ENCODE measurements at places on chromosomes 3 and 15. TPM values are rescaled to one million over a fixed set of nuclear protein-coding genes. Genes with fewer than 3 reads are reported as not detected.

GRCh38 chr3:22265403-22265802 is 514.4 kb upstream of the ZNF385D start:
- DNase-seq: no peak

GRCh38 chr3:136916223-136916622 is 41.6 kb upstream of the IL20RB start:
- DNase-seq: no peak

DNA sequence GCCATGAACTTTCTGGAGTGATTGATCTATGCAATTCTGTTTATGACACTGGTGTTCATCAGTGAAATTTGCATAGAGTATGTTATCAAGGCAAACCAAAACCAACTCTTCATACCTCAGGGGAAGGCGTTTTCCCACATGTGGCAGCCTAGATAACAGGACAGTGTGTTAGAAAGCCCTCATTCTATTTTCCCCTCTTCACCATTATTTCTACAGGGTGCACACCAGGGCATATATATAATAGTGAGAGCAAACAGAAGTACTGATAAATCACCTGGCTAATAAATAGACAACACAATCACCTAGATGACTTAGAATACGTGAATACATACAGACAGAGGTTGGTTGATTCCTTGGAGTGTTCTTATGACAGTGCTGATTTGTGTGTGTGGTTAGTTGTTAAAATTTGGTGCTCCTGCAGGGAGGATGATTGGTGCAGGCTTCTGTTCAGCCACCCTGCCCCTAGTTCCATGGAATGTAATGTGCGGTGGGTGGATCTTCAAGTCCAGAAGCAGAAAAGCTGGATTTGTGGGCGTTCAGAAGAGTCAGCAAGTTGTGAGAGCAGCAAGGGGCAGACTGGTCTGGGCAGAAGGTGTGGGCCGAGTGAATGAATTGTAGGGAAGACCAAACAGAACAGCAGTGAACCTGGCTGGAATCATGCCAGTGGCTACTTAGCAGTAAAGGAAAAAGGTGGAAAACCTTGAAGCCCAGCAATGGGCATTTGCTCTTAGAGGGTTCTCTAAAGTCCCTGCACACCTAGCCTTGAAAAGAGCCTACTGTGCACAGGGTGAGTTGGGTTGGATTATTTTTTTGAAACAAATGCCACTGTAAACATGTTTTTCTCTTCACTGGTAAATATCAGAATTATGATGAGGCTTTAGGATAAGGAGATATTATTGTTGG is 11.7 kb upstream of the RARRES1 start:
- peak; percentile 70 for DNase-seq

DNA sequence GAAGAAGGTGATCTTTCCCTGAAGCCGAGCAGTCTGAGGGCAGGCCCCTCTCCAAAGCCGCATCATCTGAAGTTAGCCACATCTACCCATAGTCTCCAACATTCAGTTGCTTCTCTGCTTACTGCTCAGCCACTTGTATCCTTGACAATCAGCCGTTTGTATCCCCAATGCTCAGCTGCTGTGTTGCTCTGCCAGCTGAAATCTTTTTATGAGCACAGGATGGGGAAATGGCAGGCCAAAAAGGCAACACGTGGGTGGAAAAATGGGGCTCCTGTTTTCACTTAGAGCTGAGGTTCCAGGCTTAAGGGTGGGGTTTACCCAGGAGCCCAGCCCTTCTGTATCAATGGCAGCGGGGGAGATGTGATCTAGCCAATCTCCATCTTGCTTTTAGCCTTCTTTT is 36.3 kb downstream of the METTL6 start:
- no peak for DNase-seq

DNA sequence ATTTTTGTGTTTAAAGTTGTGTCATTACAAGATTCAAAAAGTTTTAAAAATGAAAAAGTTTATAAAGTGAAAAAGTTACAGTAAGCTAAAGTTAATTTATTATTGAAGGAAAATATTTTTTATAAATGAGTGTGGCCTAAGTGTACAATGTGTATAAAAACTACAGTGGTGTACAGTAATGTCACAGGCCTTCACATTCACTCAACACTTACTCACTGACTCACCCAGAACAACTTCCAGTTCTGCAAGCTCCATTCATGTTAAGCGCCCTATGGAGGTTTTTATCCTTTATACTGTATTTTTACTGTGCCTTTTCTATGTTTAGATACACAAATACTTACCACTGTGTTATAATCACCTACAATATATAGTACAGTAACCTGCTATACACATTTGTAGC is 76.3 kb downstream of the DTWD1 start:
- no peak for DNase-seq

DNA sequence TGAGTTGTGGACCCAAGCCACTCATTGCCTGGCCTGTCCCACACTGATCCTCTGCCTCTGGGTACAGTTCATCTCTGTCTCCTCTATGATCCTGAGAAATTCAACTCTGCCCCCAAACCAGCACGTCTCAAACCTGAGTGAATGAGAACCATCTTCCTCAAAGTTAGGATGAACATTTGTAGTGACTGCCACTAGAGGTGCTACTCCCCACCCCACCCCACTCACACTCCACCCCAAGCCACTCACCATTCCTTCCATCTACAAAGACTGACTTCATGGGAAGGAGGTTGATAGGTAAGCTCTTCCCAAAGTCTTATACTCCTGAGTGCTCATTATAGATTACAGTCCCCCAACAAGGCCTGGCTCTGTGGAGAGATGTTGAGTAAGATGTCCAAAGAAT is 43.8 kb downstream of the NEK10 start:
- DNase-seq: no peak

SPINK8 gene
- not detected for total RNA-seq

SEMA3B gene
- total RNA-seq: 32.9 TPM

UBAP1L gene
- 5.4 TPM for total RNA-seq

WDR72 gene
- not detected for total RNA-seq
